ENCODE measurements at places on chromosomes 7 and 10. TPM values are rescaled to one million over a fixed set of nuclear protein-coding genes. Genes with fewer than 3 reads are reported as not detected.

FGFR2 gene
- total RNA-seq, result 1.6 TPM

SEMA3E gene
- total RNA-seq, result not detected

- H3K27ac ChIP-seq, result no peak overlapping the region
- no peak for DNase-seq
- H3K4me3 ChIP-seq, result no peak overlapping the region
- no peaks in the 10 kb centered on the region for H3K27me3 ChIP-seq
- no peaks in the 10 kb centered on the region for H3K4me1 ChIP-seq
- H3K36me3 ChIP-seq, result no peaks in the 10 kb centered on the region
Measured at GRCh38 chr10:74544106-74544505, 282.3 kb upstream of the KAT6B start.

GRCh38 chr7:56229631-56230030 is 113.4 kb upstream of the NUPR2 start:
- no peak overlapping the region for H3K4me3 ChIP-seq
- no peak overlapping the region for H3K27ac ChIP-seq
- DNase-seq, result no peak
- H3K4me1 ChIP-seq, result no peaks in the 10 kb centered on the region

DNA sequence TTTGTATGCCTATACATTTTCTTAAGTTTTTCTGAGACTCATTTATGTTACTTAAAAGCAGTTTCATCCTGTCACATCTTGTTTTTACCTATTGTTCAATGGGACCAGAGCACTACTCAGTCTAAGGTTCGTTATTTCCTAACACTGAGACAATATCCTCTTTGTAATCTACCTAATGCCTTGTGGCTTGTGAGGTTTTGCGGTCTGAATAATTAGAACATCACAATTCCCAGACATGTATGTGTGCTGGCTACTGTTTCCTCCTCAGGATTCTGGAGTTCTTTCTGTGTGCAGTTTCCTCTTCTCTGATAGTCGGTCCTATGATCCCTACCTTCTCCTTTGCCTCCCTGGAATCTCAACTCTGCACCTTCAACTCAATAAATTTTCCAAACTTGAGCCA is 620.2 kb downstream of the ANKRD7 start:
- no peaks in the 10 kb centered on the region for H3K36me3 ChIP-seq
- H3K27ac ChIP-seq, result no peak overlapping the region
- no peaks in the 10 kb centered on the region for H3K27me3 ChIP-seq
- H3K4me3 ChIP-seq, result no peak overlapping the region
- DNase-seq, result no peak

DNA sequence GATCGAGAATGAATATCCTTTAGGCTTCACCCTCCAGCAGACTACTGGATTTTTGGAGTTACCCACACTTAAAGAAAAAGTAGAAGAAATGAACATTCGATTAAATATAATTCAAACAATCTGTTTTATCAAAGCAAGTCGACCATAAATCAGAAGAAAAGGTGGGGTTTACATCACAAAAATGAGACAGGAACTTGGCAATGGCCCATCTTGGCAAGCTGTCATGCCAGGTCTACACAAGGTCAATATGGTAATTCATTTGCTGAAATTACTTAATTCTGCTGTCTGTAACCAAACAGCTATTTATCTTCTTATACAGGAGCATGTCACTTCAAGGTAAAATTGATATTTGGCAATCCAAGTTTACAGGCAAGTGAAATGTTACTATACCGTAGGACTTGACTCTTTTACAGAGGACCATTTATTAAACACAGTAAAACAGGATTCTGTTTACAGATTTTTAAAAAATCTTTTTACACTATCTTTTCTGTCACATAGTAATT is 640.6 kb upstream of the NRP1 start:
- no peak overlapping the region for H3K4me3 ChIP-seq
- H3K27me3 ChIP-seq, result no peaks in the 10 kb centered on the region
- no peaks in the 10 kb centered on the region for H3K4me1 ChIP-seq

Data from A673 (cell line).